Activated T-cell treated with anti-CD3 and anti-CD28 coated beads, Interleukin-2, amount 50 U/mL, for 72 hours (primary cell): ENCODE measurements at places on chromosomes 4 and X. TPM values are rescaled to one million over a fixed set of nuclear protein-coding genes. Genes with fewer than 3 reads are reported as not detected.

GRCh38 chr4:146302822-146303221 lies 88.5 kb downstream of the REELD1 start:
- DNase-seq: no peak
- H3K4me3 ChIP-seq: no peak overlapping the region
- no peaks in the 10 kb centered on the region for H3K4me1 ChIP-seq
- H3K36me3 ChIP-seq: peaks cover 6% of the 10 kb centered on the region
- no peaks in the 10 kb centered on the region for H3K27me3 ChIP-seq
- no peak overlapping the region for H3K27ac ChIP-seq

DNA sequence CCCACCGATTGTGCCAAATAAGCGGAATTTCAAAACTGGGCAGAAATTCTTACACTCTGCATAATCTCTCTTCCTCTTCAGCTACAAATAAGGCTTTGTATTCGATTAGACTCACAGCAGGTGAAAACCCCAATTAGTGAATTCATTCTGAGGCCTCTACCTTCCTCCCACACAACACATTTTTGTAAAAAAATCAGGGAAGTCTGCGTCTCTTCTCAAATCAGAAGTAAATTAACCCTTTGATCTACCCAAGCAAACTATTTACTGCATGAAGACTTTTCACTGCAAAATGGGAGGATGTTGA lies 200.6 kb upstream of the FTHL17 start:
- no peaks in the 10 kb centered on the region for H3K36me3 ChIP-seq
- H3K4me3 ChIP-seq: no peak overlapping the region
- DNase-seq: no peak
- H3K27me3 ChIP-seq: peaks cover 6% of the 10 kb centered on the region

GRCh38 chr4:79466621-79467020 lies 58.6 kb upstream of the GK2 start:
- no peak overlapping the region for H3K27ac ChIP-seq
- no peak for DNase-seq
- no peaks in the 10 kb centered on the region for H3K36me3 ChIP-seq
- peaks cover 5% of the 10 kb centered on the region for H3K27me3 ChIP-seq

GRCh38 chrX:123685232-123685631 lies 47.6 kb downstream of the THOC2 start:
- no peak overlapping the region for H3K4me3 ChIP-seq
- no peaks in the 10 kb centered on the region for H3K4me1 ChIP-seq
- peak overlapping the region; percentile 28 for H3K27ac ChIP-seq

- no peak for DNase-seq
- peaks cover 20% of the 10 kb centered on the region for H3K36me3 ChIP-seq
- H3K27ac ChIP-seq: peak overlapping the region; percentile 40
- H3K4me1 ChIP-seq: peaks cover 36% of the 10 kb centered on the region
- no peaks in the 10 kb centered on the region for H3K27me3 ChIP-seq
- no peak overlapping the region for H3K4me3 ChIP-seq
Observed at GRCh38 chr4:88028946-88029345, 21.5 kb downstream of the PKD2 start.

- peak overlapping the region; percentile 41 for H3K4me3 ChIP-seq
- H3K36me3 ChIP-seq: no peaks in the 10 kb centered on the region
- H3K4me1 ChIP-seq: peaks cover 80% of the 10 kb centered on the region
- peak; percentile 74 for DNase-seq
Observed at GRCh38 chr4:108072300-108072699, 82.6 kb downstream of the HADH start.

DNA sequence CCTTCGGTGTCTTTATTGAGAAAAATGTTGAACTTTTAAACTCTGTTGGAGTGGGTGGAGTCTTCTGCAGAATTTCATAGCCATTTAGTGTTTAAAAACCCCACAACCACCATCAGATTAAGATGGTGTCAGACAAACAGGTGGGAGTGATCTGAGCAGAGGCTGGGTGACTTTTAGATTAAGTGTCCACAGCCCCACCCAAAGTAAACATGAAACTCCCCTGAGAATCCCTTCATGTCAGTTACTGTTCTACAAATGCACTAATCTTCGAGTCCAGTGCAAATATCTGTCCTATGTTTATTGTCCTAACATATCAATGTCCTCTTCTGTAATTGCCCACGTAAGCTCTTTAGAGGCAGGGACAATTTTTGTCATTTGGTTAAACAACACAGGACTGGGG lies 175.6 kb upstream of the RBPJ start:
- no peak for DNase-seq
- H3K4me3 ChIP-seq: peak overlapping the region; percentile 62
- H3K36me3 ChIP-seq: peaks cover 5% of the 10 kb centered on the region
- H3K4me1 ChIP-seq: peaks cover 43% of the 10 kb centered on the region

DNA sequence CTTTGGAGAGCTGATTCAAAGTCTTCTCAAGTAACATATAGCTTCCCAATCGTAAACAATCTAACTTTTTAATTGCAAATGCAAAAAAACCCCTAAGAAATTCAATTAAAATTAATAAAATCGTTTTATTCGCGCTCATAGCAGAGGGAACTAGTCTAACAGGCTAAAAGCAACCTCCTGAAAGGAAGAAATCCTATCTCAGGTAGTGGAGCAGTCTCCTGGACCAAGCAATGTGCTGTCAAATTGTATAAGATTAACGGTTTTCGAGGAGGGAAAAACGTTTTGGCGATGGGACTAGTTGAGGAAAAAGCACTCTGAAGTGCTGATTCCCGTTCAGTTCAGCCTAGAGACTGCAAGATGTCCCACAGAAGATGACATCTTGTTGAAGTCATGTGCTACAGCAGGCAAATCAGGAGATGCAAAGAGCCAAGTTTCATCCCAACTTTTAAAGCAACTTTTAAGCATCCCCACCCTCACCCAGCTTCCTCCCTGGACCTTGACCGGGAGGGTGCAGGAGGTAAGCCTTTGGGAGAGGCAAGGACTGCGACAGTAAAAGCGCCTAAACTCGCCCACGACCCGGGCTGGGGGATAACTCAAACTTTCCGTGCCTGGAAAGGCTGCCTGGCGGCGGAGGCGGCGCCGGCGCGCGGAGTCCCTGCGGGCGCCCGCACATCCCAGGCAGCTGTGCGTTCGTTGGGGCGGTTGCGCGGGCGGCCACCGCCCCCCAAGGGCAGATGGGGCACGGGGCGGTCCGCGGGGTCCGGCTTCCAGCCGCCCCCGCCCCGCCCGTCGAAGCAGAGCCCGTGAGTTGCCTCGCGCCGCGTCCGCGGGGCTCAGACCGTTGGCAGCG lies 784 bp downstream of the MAP7D3 start:
- peak overlapping the region; percentile 84 for H3K27ac ChIP-seq
- H3K27me3 ChIP-seq: peaks cover 16% of the 10 kb centered on the region
- H3K4me3 ChIP-seq: peak overlapping the region; percentile 86
- DNase-seq: peak; percentile 40
- H3K36me3 ChIP-seq: no peaks in the 10 kb centered on the region

DNA sequence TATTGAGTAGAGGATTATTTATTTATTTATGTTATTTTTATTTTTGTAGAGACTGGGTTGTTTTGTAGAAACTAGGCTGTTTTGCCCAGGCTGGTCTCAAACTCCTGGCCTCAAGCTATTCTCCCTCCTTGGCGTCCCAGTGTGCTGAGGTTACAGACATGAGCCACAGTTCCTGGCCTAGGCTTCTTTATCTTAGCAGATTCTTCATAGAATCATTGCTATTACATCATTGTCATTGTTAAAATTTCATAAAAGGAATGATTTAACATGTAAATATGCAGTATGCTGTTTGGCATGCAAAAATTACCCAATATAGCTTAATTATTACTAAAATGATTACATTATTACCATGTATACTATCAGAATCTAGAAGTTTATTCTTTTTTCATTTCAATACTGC lies 24.2 kb downstream of the SULT1E1 start:
- H3K27me3 ChIP-seq: no peaks in the 10 kb centered on the region
- peaks cover 13% of the 10 kb centered on the region for H3K4me1 ChIP-seq

- no peaks in the 10 kb centered on the region for H3K27me3 ChIP-seq
- H3K27ac ChIP-seq: no peak overlapping the region
- H3K4me3 ChIP-seq: no peak overlapping the region
- no peaks in the 10 kb centered on the region for H3K36me3 ChIP-seq
- no peak for DNase-seq
Observed at GRCh38 chrX:1181170-1181569, 31.3 kb downstream of the CRLF2 start.

GRCh38 chr4:13992975-13993520 lies 365.5 kb upstream of the BOD1L1 start:
- DNase-seq: no peak
- H3K4me3 ChIP-seq: no peak overlapping the region
- H3K27ac ChIP-seq: no peak overlapping the region
- no peaks in the 10 kb centered on the region for H3K36me3 ChIP-seq
- H3K4me1 ChIP-seq: no peaks in the 10 kb centered on the region

DNA sequence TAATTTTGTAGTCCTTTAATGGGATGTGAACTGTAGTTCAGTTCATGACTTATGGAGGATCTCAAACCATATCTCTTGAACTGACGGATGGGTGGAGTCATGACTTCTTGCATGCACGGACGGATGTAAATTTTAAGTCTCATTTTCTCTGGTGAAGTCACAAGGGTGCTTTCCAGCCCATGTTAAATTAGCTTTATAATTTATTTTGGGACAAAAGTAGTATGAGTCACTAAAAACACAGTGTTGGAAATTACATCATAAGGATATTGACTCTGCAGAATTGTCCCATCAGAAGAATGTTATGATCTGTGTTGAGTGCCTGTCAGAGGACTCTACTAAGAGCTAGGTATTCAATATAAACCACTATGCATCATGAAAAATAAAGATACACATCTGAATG lies 6.8 kb upstream of the PAGE5 start:
- H3K27me3 ChIP-seq: peaks cover 13% of the 10 kb centered on the region
- H3K36me3 ChIP-seq: no peaks in the 10 kb centered on the region
- no peak for DNase-seq
- no peak overlapping the region for H3K27ac ChIP-seq
- H3K4me3 ChIP-seq: no peak overlapping the region

Gene BCAP31
- total RNA-seq: 91.5 TPM

Gene TCEANC
- total RNA-seq: 4.6 TPM

Gene TSPAN7
- 0.60 TPM for total RNA-seq

Gene MAGEC3
- not detected for total RNA-seq

Gene LRIT3
- 0.46 TPM for total RNA-seq
